ENCODE measurements at places on chromosomes 7 and 10.

- DNase-seq: no peak
Observed at GRCh38 chr10:32240471-32240870, 106.5 kb downstream of the EPC1 start.

GRCh38 chr7:120280743-120281142 lies 7.8 kb downstream of the KCND2 start:
- no peak for DNase-seq

GRCh38 chr7:103989785-103990767 lies 618 bp upstream of the RELN start:
- no peak for DNase-seq

GRCh38 chr7:157519246-157519645 lies 182.4 kb downstream of the DNAJB6 start:
- DNase-seq: no peak

DNA sequence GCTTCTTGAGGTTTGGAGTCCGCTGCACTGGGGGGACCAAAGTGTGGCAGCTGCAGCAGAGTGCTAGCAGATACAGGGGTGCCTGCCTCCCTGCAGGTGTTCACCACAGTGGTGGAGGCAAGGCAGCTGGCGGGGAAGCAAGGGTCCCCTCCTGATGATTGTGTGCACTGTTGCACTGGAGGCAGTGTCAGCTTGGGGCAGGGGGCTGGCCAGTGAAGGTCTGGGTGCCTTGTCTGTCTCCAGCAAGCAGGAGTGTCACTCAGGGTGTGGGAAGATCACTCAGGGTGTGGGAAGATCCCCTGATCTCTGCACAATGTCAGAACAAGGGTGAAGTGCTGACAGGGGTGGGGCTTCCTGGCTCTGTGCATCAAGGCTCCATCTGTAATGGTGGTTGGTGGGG lies 36.3 kb upstream of the PPP1R3A start:
- DNase-seq: no peak

DNA sequence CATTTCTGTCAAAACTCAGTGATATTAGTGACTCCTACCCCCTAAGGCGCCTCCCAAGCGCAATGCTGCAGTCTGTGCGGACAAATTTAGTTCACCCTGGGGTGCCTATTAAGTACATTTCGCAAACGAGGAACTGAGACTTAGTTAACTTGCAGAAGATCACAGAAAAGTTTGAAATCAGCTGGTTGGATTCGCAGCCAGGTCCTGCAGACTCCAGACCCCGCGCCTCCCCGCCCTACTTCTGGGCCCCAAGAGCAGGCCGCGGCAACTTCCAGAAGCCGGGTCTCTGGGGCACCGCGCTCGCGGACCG lies 588 bp downstream of the CYREN start:
- no peak for DNase-seq

- no peak for DNase-seq
Observed at GRCh38 chr7:42315103-42315502, 78.1 kb upstream of the GLI3 start.

All from stimulated activated effector memory CD8-positive, alpha-beta T cell treated with anti-CD3 and anti-CD28 coated beads, Interleukin-12 subunit alpha, Interleukin-12 subunit beta, amount 100 ng/mL, for 72 hours (primary cell).